ENCODE measurements at places on chromosomes 3 and 15.

DNA sequence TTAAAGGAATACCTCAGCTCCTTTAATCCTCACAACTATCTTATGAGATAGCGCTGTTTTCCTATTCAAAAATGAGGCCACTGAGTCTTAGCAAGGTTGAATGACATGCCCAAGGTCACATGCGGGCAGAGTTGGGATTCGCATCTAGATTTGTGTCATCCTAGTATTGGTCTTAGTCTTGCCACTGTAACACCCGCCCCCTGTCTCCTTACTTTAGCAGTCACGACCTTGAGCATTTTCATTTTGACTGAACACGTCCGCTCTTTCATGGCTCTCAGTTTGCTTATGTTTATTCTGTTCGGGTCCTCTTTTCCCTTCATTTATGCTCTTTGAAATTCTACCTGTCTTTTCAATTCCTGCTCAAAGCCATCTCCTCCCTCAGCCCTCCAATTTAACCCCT is 112.5 kb upstream of the CADPS start:
- no peak for DNase-seq

DNA sequence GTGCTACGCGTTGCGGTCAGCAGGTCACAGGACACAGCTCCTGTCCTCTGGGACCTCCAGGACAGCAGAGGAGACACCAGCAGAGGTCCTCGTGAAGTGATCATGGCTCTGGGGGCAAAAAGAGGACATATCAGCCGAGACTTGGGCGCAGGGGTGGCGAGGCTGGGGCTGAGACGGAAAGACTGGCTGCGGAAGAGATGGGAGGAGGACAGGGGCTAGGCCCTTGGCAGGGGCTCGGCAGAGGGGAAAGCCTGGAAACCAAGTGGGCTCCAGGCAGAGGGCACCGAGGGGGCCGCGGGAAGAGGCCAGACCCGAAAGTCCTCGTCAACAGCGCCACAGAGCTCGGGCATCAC is 4.9 kb upstream of the CFAP100 start:
- no peak for DNase-seq

GRCh38 chr15:99423186-99424130 is 142.3 kb upstream of the MEF2A start:
- DNase-seq = no peak

GRCh38 chr3:20043396-20043795 is 3.1 kb downstream of the KAT2B start:
- peak; percentile 43 for DNase-seq

DNA sequence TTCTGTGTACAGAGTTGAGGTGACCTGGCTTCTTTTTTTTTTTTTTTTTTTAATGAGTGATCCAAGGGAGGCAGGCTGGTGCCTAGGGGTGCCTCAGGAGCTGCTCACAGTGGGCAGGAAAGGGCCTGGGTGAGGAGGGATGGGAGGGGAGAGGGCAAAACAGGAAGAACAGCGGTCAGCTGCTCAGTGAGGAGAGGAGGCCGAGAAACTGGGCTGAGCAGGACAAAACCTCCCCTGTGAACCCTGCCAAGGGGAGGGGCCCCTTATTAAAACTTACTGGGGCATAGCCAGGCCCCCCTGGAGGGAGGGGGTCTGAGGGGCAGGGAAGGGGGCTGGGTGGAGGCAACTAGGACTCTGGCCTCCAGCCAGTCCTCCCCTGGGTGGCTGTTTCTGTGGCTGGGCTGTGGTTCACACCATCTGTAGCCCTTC is 3.5 kb downstream of the PLEKHO2 start:
- no peak for DNase-seq

GRCh38 chr15:99427668-99428361 is 138.0 kb upstream of the MEF2A start:
- DNase-seq = no peak

DNA sequence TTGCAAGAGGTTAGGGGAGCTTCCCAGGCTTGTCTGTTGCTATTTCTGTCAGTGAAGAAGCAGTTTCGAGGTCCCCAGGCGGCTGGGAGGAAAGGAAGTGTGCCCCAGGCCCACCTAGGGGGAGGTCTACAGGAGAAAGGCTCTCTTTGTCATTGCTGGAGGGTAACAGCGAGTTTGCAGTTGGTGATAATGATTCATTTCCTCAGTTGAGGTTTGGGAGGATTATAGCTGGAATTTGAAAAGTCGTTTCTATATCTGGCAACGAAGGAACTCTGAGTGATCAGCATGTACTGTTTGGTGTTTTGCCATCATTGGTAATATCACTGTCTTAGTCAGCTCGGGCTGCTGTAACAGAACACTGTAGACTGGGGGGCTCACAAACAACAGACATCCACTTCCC is 65.5 kb upstream of the UBE3A start:
- peak; percentile 3 for DNase-seq

GRCh38 chr3:148464246-148464645 is 233.5 kb upstream of the AGTR1 start:
- peak; percentile 60 for DNase-seq

DNA sequence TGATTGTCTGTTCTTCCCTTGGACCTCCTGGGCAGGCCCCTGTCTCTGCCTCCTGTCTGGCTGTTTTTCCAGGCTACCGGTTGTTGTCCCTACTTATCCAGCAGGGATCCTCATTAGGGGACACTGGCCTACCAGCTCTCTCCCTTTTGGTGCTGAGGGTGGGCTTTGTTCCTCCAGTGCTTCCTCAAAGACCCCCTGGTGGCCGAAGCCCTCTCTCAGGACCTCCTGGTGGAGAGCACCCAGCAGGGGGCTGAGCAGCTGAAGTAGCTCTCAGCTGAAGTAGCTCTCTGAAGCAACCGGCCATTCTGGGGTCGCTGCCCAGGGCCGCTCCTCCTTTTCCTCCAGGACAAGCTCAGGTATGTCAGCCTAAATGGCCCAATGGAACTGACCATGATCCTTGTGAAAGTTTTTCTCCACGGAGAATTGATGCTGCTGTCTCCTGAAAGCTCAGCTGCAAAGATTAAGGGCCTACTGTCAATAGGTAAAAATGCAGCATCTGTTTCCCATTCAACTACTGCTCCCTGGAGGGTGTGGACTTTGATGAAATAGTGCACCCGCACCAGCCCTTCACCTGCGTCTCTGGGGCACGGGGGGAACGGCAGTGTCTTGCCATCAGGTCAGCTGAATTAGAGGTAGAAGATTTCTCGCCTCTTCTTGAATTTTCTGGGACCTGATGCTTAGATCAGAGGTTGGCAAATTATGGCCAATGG is 27.6 kb downstream of the ARNT2 start:
- no peak for DNase-seq

DNA sequence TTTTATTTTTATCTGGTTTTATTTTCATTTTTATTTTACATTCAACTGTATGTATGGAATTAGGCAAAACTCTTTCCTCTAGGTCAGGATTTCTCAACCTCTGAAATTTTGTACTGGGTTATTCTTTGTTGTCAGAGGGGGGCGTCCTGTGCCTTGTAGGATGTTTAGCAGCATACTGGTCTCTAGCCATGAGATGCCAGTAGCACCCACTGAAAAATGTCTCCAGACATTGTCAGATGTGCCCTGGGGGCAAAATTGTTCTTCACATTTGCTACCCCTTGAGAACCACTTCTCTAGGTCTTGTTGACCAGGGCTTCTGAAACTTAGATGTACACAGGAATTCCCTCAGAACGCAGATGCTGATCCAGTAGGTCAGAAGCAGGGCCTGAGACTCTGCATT is 5.4 kb downstream of the CHRNA5 start:
- DNase-seq = no peak

GRCh38 chr3:53880396-53881345 is 1.3 kb downstream of the ACTR8 start:
- peak; percentile 33 for DNase-seq

DNA sequence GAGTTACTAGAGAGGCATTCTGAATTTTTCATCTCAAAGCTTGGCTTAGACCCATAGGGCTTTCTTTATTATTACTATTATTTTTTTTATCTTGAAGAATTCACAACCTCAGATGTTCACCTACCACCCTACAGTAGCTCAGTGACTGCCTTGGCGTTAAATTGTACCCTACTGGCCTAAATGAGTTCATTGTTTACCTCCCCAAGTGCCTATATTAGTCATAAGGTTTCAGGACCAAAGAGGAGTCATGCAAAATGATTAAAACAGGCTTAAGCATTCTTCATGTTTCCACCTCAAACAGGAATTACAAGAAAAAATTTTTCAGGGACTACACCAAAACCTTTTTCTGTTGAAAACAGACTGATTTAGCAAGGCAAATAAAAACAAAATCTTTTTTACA is 751.5 kb downstream of the SQOR start:
- DNase-seq = no peak

DNA sequence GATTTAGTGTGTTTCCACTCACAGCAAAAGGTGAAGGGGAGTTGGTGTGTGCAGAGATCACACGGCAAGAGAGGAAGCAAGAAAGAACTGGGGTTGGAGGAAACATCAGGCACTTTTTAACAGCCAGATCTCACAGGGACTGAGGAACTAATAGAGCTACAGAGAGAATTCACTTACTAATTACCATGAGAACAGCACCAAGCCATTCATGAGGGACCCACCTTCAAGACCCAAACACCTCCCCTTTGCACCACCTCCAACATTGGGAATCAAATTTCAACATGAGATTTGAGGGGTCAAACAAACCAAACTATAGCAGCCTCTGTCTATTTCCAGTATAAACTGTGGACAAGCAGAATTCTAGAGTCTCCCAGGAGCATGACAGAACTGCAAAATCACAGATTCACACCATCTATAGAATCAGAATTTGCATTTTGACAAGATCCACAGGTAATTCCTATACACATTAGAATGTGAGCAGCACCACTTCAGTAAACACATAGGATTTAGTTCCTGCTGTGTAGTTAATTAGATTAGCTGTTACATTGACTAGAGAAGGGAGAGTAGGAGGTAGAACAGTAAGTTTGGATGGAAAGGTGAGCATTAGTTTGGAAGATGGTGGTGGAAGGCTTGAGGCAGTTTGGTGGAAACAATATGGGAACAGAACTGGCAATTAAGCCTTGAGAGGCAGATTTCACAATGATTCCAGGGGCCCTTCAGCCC is 311.7 kb downstream of the NSUN3 start:
- DNase-seq = no peak

DNA sequence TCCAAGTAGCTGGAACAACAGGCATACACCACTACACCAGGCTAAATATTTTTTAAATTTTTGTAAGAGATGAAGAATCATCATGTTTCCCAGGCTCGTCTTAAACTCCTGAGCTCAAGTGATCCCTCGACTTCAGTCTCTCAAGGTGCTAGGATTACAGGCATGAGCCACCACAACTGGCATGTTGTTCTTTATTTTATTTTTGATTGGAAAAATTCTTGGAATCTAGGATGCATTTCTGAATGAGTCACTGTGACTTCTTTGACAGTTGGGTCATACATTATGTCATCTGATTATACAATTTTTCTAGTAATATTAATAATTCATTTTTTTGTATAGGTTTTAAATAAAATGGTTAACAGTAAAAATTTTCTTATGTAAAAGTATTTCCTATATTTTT is 870.2 kb downstream of the SI start:
- peak; percentile 6 for DNase-seq

- peak; percentile 65 for DNase-seq
Measured at GRCh38 chr3:51539291-51539941, 897 bp downstream of the RAD54L2 start.

DNA sequence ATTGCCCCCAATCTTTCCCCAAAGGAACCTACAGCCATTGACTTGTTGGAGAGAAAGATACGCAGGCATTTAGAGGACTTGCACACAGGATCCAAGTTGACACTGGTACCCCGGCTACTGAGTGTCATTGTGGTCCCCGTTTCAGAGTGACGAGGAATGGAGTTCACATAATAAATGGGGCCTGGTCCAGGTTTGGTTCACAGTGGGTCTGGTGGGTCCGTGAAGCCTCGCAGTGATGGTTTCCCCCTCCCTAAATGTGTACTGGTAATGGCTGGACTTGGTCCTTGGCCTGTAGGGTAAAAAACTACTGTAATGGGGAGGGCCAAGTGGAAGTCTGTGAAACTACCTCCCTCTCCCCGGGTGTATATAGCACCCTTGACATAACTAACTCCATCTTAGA is 232.1 kb upstream of the LYSMD4 start:
- no peak for DNase-seq

DNA sequence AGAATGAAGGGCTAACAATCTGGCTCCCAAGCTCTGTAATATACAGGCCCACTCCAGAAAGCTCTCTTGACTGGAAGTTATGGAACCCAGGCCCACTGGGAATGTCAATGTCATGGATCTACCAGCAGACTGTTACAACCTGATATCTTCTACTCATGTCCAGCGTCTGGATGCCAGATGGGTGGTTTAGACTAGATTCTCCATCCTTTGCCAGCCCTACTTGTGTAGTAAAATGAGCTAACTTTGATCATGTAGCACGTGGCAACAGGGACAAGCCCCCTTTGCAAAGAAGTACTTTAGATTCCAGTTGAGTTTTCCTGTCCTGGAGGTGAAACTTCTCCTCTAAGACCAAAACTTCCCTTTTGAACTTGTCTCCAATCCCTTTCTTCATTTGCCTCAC is 55.1 kb downstream of the HEG1 start:
- no peak for DNase-seq

DNA sequence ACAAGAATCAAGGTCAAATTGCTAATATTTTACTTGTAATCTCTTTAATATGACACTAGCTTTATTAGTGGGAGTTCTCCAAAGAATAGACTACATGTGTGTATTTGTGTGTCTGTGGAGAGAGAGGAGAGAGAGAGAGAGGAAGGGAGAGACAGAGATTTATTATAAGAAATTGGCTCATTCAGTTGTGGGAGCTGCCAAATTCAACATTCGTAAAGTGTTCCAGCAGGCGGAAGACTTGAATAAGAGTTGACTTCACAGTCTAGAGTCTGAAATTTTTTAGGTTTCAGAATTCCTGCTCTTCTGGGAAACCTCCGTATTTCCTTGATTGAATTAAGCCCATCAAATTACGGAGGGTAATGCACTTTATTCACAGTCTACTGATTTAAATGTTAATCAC is 4.7 kb upstream of the CLDN1 start:
- DNase-seq = peak; percentile 73

DNA sequence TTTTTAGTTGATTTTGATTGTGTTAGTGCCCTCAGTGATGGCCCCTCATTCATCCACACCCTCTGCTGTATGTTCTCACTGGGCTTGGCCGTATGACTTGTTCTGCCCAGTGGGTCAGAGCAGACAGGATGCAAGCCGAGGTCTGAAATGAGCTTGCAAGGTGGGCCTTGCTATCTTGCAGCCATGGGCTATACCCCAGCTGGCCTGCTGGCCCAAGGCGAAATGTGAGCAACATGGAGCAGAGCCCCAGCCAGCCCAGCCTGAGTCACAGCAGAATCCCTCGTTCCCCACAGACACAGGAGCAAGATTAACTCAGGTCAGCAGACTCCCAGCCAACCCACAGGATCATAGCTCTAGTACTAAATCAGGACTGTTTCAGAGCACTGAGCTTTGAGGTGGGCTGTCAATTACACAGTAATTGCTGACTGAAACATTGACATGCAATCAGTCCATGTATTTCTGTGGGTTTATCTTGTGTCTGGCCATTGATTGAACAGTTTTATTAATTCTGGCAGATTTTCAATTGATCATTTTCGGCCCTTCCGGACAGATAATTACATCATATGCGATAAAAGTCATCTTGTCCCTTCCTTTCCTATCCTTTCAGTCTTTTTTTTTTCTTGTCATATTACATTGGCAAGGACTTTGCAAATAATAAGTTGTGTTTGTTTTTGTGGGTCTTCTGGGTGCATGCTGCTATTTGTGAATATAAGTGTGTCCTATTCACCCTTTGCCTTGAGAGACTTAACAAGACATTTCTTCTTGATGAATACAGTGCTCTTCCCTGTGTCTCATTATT is 27.1 kb downstream of the KLF15 start:
- DNase-seq = no peak
